ENCODE measurements at places on chromosomes 7 and 10.

- DNase-seq, result no peak
Observed at GRCh38 chr10:51171946-51172345, 97.7 kb downstream of the PRKG1 start.

DNA sequence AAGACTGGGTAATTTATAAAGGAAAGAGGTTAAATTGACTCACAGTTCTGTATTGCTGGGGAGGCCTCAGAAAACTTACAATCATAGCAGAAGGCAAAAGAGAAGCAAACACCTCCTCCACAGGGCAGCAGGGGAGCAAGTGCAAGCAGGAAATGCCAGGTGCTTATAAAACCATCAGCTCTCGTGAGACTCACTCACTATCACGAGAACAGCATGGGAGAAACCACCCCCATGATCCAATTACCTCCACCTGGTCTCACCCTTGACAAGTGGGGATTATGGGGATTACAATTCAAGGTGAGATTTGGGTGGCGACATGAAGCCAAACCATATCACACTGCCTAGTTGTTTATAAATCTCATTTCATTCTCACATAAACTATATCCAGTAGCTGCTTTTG lies 28.0 kb upstream of the CPN1 start:
- DNase-seq, result no peak

DNA sequence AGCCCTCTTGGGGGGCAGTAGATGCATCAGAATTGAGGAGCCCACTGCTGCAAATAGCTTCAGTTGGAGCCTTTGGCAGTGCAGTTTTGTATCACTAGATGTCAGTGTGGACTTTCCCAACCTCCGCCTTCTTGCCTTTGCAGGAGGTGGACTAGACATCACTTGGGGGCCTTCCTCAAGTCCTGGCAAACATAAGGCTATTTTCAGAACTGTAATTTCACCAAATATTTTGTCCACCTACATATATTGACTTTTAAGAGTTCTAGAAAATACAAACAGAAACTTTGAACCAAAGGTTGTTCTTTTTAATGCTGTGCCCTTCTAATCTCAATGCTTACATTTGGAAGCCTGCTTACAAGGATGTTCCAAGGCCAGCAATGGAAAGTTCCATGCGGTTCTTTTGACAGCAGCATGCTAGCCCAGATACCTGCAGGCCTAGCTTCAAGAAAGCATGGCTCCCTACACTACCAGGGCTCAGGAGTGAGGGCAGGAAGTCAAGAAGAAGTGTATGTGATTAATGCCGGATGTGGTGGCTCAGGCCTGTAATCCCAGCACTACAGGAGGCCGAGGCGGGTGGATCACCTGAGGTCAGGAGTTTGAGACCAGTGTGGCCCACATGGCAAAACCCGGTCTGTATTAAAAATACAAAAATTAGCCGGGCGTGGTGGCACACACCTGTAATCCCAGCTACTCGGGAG lies 8.0 kb upstream of the ZNRF2 start:
- no peak for DNase-seq

DNA sequence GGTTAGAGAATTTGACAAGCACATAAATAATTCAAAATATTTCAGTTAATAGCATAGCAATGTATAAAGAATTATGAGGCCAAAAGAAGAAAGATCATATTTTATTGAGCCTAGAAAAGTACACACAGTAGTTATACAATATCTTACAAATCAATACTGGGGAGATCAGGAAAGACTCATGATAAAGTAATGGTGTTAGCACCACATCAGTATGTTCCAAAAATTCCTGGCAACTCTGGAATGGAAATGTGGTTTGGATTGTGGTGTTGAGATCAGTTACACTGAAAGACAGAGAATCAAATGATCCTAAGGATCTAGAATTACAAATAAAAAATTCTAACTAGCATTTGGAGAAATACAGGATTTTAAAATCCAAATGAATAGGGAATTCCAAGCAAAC lies 420.5 kb upstream of the CNTNAP2 start:
- no peak for DNase-seq

DNA sequence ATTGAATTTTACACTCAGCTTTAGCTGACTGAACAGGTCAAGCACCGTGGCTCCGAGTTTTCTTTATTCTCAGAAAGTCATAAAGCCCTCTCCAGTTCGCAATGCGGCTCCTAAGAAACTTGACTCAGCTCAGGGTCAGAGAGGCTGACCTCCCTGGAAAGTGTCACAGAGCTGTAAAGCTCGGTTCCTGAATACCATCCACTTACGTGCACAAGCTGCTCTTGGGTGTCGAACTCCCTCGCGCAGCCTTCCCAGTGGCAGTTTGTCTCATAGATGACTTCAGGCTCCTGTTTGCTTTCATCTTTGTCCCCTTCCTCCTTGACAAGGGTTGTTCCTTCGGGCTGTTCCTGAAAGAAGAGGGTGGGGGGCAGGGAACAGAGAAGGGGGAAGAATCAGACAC lies 213.7 kb downstream of the GLI3 start:
- DNase-seq, result no peak

DNA sequence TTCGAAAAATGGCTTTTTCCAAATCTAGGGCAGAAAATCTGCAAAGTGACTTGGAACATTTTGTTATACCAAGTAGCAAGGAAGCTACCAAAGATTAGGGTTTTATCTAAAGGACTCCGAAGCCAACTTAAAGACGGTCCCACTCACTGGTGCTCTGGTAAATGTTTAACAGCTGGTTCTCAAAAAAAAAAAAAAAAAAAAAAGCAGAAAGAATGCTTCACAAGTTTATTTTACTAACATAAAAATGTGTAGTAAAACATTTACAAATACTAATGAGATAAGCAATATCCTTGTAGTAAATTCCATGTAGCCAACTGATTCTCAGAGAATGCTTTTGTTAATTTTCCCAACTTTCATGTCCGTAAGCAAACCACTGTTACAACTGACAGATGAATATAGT lies 38.4 kb downstream of the TAF3 start:
- DNase-seq, result no peak

DNA sequence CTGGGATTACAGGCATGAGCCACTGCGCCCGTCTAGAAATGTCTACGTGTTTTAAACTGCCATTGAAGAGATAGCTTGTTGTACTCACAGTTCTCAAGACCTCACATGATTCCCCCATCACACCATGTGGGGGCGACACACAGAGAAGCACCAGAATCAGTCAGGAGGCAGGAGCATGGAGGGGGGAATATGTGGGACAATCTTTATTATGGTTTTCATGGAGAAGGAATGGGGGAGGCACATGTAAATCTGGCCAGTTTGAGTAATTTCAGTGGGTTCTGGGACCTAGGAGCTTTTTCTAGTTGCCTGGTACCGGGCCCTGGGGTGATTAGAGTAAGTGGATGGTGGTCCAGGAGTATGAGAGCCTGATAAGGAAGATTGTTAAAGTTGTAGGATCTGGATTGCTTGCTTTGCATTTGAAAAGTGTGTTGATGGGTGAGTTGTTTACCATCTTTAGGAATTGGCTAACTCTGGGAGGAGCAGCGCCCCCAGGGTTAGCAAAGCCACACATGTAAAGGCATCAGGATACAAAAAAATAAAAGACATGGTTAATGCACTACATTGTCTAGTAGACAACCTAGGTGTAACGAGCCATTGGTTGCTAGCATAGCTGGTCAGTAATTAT lies 85.4 kb upstream of the SLC13A1 start:
- DNase-seq, result no peak

DNA sequence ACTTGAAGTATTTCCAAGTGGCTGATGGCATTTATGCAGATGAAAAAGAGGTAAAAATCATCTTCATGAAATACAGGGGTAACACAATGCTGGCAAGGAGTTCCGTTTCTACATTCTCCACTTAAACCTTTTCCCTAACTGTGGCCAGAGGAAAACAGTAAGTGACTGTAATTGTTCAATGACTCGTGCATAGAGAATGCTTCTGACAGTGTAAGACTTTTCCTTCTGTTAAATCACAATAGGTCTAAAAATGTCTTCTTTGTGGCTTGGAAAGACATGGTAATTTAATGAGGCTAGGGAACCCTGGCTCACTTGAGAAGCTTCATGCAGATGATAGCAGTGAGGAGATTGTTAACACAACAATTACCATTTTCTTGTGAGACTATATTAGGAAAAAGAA lies 50.3 kb upstream of the RSU1 start:
- no peak for DNase-seq

DNA sequence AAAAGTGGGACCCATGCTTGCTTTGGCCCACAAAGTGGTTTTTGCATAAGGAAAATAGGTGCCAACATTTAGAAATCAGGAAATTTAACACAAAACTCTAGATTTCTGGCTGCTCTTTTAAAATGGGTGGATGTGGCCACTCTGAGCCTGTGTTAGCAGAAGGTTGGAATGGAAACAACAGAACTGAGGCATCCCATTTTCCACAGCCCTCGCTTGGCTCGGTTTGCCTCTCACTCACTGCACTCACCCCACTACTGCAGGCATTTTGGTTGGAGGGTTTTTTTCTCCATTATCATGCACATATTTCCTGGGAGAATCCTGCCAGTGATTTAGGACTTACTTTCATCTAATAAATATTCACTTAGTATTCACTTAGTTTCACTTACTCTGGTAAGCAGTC lies 178.9 kb downstream of the BICC1 start:
- DNase-seq, result no peak

DNA sequence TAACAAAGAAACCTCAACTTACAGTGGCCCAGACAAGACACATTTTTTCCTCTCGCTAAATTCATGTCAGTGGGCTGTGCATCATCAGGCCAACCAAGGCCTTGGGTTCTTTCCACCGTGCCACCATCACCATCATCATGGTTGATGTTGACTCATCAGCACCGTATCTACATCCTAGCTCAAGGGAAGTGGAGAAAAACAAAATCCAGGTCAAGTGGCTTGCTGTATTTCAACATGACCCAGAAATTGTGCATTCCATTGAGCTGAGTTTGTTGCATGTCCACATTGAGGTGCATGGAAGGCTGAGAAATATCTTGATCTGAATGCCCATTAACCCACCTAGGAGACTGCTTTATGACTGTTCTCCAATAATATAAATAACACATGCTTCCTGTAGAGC lies 312.4 kb upstream of the CDC14C start:
- no peak for DNase-seq

DNA sequence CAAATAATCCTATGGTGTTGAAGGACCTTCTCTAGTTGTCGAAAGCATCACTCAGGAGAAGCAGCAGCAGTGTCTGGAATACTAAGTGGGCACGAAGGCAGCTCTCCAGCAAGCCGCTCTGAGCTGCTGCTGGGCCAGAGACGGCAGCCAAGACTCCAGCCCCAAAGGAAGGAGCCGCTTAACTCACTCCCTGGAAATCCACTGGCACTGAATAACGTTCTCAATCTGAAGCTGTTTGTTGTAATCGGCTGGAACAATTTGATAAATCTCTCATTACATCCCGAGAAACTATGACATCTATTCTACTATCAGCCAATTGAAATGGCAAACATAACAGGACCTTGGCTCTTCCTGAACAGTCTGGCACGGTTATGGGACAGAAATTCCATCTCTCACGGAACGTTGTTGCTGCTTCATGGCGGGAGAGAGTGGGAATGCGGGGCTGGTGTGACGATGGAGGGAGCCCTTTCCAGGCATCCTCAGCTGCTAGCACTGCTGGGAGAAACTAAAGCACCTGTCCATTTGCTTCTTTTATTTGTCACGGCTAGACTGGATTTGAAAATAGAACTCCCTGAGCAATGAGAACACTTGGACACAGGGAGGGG lies 331.5 kb upstream of the RNF32 start:
- DNase-seq, result no peak

GRCh38 chr7:44587843-44588711 lies 6.0 kb upstream of the TMED4 start:
- no peak for DNase-seq

DNA sequence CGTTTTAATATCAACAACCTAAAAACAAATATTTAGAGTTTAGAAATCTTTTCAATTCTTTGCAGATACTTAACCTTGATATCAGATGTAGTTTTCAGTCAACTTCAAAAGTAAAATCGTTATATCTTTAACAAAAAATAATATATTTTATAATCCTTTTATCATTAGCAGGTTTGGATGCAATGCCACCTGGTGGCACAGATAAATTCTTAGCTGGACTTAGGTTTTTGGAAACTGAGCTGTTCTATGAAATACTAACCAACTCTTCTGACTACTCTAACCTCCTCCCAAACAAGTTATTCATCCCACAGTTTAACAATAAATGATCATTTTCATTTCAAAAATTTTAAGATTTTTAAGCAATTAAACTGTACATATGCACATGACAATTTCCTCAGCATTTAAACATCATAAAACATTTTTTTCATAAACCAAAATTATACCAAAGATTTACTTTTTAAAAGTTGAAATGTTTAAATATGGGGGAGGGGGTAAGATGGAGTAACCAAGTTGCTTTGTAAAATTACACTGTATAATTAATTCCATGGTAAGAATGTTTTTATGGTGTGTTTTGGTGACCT lies 56.9 kb downstream of the HIBADH start:
- DNase-seq, result no peak

- no peak for DNase-seq
Observed at GRCh38 chr7:2354939-2355704, 495 bp downstream of the EIF3B start.

DNA sequence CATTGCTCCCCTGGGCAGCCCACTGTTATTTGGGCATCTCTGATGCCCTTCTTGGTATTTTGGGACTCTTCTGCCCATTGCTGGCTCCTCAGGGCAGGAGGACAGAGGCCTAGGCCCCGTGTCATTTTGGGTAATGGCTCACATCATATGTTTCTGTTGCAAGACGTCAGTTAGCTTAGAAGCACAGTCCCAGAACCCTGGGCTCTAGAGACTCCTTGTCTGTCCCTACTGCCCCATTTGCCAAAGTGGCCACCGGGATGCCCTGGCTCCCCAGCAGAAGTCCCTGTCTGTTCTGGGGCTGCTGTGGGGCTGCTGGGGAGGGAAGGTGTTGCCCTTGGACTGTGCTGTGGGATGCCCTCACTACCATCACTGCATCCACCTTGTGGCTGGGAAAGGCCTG lies 48.8 kb downstream of the ADCYAP1R1 start:
- no peak for DNase-seq

DNA sequence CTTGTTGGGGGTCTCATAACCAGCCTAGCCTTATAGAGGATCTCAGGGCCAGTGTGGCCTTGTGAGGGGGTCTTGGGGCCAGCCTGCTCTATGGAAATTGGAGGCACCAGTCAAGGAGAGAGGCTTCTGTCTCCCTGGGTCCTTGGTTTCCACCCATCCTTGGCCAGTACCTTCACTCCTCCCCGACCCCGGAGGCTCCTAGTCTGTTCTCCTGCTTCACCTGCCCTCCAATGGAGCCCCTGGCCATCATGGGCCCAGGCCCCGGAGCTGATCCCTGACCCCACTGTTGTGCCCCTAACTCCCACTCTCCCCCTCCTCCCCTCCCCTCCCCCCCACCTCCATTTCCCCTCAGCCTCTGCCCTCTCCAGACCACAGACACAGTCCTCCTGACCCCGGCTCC lies 29.7 kb downstream of the RASGEF1A start:
- no peak for DNase-seq
